ENCODE measurements at places on chromosomes 6 and 20. TPM values are rescaled to one million over a fixed set of nuclear protein-coding genes. Genes with fewer than 3 reads are reported as not detected.

- no peak for DNase-seq
- H3K36me3 ChIP-seq = no peaks in the 10 kb centered on the region
- H3K27me3 ChIP-seq = peaks cover 16% of the 10 kb centered on the region
- no peak overlapping the region for H3K4me3 ChIP-seq
- H3K4me1 ChIP-seq = peaks cover 5% of the 10 kb centered on the region
These were observed 7.8 kb upstream of the PLTP start for GRCh38 chr20:45919542-45920399.

DNA sequence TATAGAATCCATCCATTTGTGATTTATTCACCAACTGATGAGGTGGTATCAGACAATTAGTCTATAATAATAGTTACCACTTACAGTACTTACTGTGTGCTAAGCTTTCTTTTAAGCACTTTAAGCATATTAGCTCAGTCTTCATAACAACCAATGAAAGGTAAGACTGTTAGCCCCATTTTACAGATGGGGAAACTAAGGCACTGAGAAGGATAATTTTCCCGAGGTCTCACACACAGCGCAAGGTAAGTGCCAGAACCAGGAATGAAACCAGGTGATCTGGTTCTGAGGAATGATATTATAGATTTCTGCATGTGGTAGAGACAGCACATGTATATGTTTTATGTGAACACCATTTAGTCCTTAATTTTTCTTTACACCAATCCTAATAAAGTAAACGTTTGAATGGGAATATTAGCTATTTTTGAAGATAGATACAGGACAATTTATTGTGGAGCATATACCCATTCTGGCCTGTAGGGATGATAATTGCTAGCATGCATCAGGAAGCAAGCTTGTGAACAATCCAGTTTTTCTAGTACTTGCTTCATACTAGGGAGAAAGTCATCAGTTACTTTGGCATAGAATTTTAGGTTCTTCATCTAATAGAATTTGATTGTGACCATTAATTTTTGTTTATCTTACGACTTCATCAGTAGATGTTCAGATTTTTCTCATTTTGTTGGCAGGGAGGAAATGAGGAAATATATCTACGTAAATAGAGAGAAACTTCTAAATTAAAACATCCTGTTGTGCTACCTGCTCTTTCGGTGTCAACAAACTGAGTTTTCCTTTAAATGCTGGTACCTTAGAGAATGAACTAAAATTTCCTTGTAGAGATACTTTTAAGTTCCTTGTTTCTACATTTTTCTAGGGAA lies 3.0 kb downstream of the YWHAB start:
- H3K27ac ChIP-seq = peak overlapping the region; percentile 83
- H3K4me1 ChIP-seq = peaks cover 66% of the 10 kb centered on the region
- H3K27me3 ChIP-seq = no peaks in the 10 kb centered on the region
- DNase-seq = no peak
- peak overlapping the region; percentile 94 for H3K4me3 ChIP-seq
- peaks cover 47% of the 10 kb centered on the region for H3K36me3 ChIP-seq

DNA sequence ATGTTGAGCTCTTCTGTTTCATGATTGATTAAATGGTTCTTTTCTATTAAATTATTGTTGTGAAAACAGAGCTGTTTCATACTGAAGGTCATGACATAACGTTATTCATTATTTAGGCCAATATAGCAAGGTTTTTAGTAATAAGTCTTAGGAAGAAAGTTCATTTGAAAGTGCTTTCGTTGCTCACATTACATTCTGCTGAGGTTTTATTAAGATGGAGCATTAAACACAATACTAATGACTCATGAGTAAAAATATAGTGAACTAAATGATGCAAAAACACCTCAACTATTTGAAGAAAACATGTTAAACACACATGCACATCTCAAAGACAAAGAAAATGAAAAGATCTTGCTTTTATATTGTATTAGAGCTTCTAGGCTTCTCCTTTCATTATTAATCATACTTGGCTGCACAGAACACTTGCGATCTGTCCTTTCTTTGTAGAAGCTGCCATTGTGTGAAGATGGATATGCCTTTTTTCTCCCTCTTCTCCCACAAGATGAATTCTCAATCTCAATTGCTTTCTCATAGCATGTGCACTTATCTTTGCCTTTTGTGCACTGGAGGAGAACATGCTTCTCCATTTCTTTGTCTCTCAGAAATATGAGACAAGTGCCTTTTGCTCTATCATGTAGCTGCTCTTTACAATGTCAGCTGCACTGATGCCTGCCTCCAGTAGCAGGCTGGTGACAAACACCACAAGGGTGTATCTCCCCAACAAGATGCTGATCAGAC lies 312.4 kb downstream of the PHF3 start:
- no peak overlapping the region for H3K27ac ChIP-seq
- no peaks in the 10 kb centered on the region for H3K4me1 ChIP-seq
- no peaks in the 10 kb centered on the region for H3K36me3 ChIP-seq
- no peak for DNase-seq

DNA sequence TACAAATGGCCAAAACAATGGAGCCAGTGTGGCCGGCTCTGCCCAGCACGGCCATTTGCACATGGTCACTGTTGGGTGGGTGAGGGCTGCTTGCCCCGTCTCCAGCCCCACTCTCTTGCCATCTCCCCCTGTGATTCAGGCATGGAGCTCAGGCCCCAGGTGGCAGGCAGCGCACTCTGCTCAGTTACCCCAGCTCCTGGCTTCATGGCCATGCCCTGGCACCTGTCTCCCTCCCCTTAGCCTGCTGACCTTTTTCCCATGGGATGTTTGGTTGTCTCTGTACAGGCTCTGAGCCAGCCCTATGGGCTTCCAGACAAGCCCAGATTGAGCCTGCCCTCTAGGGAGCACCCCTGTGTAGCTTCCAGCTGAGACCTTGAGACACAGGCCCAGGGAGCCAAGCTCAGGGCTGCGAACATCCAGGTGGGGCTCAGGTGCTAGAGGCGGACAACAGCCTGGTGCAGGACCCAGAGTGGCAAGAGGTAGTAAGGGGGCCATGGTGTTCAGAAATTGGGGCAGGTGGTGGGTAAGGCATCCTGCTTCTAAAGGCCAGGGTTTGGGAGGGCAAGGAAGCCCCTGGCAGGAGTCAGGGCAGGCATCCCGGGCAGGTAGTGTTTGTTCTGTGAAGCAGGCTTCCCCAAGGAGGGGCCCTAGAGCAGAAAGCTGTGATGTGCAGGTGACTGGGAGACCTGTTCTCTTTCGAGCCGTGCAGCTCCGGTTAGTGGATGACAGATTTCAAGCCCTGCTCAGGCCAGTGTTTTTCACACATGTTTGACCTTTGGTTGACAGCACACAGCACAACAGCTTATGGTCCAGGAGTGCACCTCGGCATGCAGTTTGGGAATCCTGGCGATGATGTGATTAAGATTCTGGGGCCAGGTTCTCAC lies 17.7 kb downstream of the SYNJ2 start:
- peaks cover 17% of the 10 kb centered on the region for H3K36me3 ChIP-seq
- H3K4me3 ChIP-seq = no peak overlapping the region
- no peak overlapping the region for H3K27ac ChIP-seq
- no peaks in the 10 kb centered on the region for H3K27me3 ChIP-seq
- DNase-seq = no peak

DNA sequence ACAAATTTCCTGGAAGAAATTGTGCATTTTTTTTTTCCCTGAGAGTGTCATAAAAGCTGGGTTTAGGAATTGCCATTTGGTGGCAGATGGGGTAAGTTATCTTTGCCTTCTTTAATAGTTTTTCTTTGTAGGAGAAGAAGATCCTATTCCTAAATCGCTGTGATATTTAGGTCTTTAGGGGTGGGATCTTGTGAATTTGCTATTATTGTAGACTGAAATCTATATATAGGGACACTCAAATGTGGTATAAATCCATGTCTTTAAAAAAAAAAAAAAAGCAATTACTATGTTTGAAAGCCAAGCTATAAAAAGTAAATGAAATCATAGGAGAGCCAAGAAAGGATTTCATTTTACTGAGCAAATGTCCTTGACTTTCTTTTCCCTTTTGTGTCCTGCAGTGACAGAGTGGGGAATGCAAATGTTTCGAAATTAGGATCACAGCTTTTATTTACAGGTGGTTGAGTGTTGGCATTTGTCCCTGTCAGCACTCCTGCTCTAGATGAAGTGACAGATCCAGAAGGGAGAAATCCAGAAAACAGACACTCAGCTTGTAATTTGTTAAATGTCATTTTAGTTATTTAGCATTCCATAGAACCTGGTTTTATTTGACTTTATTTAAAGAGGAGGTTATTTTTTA lies 29.4 kb downstream of the TIAM2 start:
- H3K27ac ChIP-seq = no peak overlapping the region
- H3K4me1 ChIP-seq = peaks cover 6% of the 10 kb centered on the region
- no peak overlapping the region for H3K4me3 ChIP-seq
- no peak for DNase-seq

- no peak overlapping the region for H3K4me3 ChIP-seq
- no peaks in the 10 kb centered on the region for H3K27me3 ChIP-seq
- H3K27ac ChIP-seq = no peak overlapping the region
- no peak for DNase-seq
These were observed 292.7 kb downstream of the ESR1 start for GRCh38 chr6:152100183-152100618.

- no peaks in the 10 kb centered on the region for H3K4me1 ChIP-seq
- H3K36me3 ChIP-seq = no peaks in the 10 kb centered on the region
- H3K4me3 ChIP-seq = no peak overlapping the region
- peak; percentile 59 for DNase-seq
- no peak overlapping the region for H3K27ac ChIP-seq
- peaks cover 33% of the 10 kb centered on the region for H3K27me3 ChIP-seq
These were observed 36.1 kb downstream of the PSMB1 start for GRCh38 chr6:170516783-170517616.

GRCh38 chr6:24720131-24720603 lies 1.2 kb upstream of the C6orf62 start:
- H3K4me3 ChIP-seq = peak overlapping the region; percentile 99
- H3K4me1 ChIP-seq = peaks cover 39% of the 10 kb centered on the region
- H3K27me3 ChIP-seq = no peaks in the 10 kb centered on the region
- DNase-seq = peak; percentile 86

- DNase-seq = peak; percentile 29
- H3K27ac ChIP-seq = no peak overlapping the region
- H3K27me3 ChIP-seq = peaks cover 13% of the 10 kb centered on the region
- H3K4me3 ChIP-seq = no peak overlapping the region
These were observed 23.6 kb upstream of the APCDD1L start for GRCh38 chr20:58538752-58539151.

DNA sequence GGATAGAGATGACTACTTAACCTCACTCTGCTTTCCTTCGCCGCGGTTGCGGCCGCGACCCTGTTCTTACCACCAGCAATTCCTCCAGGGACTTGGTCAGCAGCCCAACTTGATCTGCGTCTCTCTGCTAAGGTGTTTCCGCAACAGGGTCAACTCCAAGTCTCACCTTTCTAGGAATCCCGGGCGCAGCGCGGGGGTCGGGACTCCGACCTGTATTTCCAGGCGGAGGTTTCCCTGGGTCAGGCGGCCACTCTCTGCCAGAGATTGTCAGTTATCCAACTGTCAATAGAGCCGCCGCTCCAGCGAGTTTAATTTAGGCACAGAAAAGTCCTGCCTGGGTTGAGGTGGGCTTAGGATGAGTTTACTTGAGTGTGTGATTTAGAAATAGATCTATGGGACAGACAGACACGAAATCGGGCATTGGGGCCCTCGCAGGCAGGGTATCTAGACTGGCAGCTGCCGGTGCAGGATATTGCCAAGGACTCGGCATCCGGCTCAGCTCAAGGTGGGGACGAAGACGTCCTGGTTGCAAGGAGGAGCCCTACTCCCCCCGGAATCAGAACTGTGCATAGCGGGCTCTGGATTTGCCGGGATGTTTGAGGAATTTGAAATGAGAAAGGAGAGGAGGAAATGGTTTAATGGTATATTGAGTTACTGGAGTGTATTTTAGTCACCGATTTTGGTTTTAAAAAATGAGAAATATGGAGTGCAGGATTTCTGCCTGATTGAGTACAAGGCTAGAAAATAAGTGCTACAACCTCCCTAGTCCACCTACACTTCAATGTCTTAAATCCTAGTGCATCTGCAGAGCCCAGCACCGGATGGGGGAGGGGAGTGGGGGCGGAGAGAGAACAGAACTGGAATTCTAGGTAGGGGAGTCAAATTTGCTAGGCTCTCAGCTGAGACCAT lies 23.7 kb downstream of the POM121L2 start:
- no peak overlapping the region for H3K4me3 ChIP-seq
- no peak overlapping the region for H3K27ac ChIP-seq
- no peak for DNase-seq
- peaks cover 81% of the 10 kb centered on the region for H3K27me3 ChIP-seq

DNA sequence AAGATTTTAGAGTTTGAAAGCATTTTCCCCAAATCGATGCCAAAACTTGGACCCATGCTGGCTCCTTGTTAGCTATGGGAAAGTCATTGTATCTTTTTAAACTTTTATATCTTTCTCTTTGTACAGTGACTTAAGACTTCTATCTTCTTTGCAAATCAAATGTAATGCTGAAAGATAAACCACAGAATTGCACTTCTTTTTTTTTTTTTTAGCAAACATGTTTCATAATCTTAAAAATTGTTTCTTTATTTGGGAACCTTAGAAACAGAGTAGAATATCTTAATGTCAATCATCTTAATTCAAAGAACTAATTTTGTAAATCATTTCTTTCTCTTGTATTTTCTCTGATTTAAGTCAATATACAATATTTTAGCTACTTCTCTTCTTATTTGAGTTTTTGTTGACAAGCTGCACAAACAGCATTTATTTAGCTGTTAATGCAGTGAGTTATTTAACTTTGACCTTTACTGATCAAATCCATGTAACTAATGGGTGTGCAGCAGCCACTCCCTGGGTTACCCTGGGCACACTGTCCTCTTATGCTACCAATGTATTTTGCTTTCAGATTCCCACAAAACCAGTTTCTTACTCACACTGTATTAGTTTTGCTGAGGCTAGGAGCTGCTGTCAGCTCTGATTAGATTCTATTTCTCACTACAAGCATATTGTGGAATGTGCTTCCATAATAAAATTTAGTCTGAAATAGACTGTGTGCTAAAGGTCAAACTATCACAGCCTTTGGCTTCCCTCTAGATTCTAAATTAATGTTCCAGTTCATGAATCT lies 279.6 kb downstream of the ADGB start:
- peaks cover 4% of the 10 kb centered on the region for H3K27me3 ChIP-seq
- H3K27ac ChIP-seq = no peak overlapping the region
- no peaks in the 10 kb centered on the region for H3K36me3 ChIP-seq
- no peak overlapping the region for H3K4me3 ChIP-seq
- H3K4me1 ChIP-seq = peaks cover 26% of the 10 kb centered on the region
- DNase-seq = no peak

DNA sequence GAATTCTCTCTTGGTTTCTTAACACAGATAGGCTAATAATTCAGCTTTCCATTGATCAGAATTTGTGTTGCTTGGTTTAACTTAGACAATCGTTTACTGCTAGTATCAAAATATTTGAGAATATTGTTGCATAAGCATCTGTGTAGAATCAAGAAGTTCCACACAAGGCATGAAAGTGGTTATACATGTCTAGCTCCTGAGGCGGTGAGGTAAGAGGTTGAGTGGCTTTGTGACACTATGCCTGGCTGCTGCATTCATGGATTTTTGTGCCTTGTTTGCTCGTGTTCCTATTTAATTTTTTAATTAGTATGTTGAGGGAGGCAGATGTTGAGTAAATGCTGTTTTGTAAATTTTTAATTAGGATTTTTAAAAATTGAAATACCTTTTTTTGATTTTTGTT lies 10.2 kb downstream of the PKIB start:
- no peak overlapping the region for H3K4me3 ChIP-seq
- H3K27me3 ChIP-seq = peaks cover 16% of the 10 kb centered on the region
- no peak overlapping the region for H3K27ac ChIP-seq
- H3K4me1 ChIP-seq = no peaks in the 10 kb centered on the region
- DNase-seq = no peak
- no peaks in the 10 kb centered on the region for H3K36me3 ChIP-seq

GRCh38 chr6:167934426-167934864 lies 63.0 kb upstream of the KIF25 start:
- H3K4me1 ChIP-seq = no peaks in the 10 kb centered on the region
- H3K36me3 ChIP-seq = no peaks in the 10 kb centered on the region
- peaks cover 13% of the 10 kb centered on the region for H3K27me3 ChIP-seq

CFAP206 gene
- not detected for total RNA-seq

ENTPD6 gene
- 34.3 TPM for total RNA-seq

GPLD1 gene
- total RNA-seq = 0.62 TPM

RAD21L1 gene
- total RNA-seq = 0.32 TPM

Data from activated CD4-positive, alpha-beta T cell treated with anti-CD3 and anti-CD28 coated beads for 36 hours (primary cell).